ENCODE measurements at places on chromosomes 13 and 19. TPM values are rescaled to one million over a fixed set of nuclear protein-coding genes. Genes with fewer than 3 reads are reported as not detected.

Gene UBAC2
- total RNA-seq: 32.9 TPM

Gene IFNL1
- total RNA-seq: not detected

Gene SUGT1
- total RNA-seq: 24.4 TPM

Gene CDKN2D
- 2.7 TPM for total RNA-seq

Gene SNRNP70
- 118 TPM for total RNA-seq

GRCh38 chr19:42184401-42184861 is 33.0 kb downstream of the DEDD2 start:
- DNase-seq: peak; percentile 81

DNA sequence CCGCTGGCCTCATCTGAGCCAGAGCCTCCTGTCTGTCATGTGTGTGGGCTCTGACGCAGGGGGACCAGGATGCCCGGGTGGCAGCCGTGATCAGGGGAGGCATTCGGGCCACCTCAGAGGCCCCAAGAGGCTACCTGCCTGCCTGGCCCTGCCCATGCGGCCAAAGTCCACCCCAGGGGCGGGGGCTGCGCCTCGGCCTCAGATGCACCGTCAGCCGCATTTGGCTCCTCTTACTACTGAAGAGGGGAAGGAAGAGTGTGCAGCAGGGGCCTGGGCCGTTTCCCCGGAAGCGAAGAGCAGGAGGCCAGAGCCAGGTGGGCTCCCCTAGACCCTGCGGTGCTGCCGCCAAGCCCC is 34.0 kb downstream of the C13orf46 start:
- no peak for DNase-seq

DNA sequence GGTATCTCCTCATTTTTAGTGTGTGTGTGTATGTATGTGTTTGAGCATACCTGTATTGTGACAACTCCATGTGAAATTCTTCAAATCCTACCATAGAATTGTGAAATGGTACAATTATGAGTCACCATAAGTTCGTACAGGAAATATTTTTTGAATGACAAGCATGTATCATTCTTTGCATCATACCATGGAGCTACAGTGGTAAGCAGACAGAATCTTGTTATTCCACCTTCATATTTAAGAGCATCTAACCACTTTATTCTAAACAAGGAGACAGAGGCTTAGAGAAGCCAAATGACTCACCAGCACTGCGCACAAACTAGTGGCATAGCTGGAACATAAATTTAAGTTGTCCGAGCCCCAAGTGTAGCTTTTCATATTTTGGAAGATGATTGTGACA is 4.5 kb upstream of the EPSTI1 start:
- DNase-seq: no peak

DNA sequence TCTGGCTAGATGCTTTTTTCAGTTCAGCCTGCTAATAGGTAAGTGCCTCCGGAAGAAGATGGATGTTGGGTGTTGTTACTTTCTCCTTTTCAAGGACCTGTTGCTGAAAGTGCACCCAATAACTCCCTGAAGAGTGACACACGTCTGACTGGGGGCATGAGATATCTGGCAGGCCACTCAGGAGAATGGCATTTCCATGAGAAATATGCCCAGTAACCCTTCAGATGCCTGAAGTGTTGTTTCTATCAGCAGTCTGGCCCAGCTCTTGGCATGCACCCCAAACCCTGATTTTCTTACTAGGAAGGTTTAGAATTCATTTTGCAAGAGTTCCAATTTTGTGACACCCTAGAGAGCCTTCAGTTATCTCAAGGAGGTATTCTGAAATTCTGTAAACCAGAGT is 71.5 kb downstream of the ARHGAP35 start:
- no peak for DNase-seq
